ENCODE measurements at places on chromosomes 16 and 17.

DNA sequence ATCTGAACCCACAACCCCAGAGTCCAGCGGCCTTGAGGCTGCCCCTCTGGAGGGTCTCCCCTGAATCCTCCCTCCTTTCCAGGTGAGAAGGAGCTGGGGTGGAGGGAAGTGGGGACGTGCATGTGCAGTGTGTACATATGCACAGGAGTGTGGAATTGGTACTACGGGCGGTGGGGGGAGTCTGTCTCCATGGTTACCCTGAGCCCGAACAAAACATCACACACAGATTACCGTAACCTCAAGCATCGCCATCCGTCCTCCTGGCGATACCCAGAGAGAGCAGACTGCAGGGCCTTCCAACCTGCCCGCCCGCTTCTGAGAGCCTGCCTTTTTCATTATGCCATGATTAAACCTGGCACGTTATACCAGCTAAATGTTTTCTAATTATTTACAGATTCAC, 25.1 kb downstream of the GSG1L start:
- DNase-seq = no peak

GRCh38 chr16:31050280-31051030, 17.1 kb downstream of the STX4 start:
- DNase-seq = no peak

DNA sequence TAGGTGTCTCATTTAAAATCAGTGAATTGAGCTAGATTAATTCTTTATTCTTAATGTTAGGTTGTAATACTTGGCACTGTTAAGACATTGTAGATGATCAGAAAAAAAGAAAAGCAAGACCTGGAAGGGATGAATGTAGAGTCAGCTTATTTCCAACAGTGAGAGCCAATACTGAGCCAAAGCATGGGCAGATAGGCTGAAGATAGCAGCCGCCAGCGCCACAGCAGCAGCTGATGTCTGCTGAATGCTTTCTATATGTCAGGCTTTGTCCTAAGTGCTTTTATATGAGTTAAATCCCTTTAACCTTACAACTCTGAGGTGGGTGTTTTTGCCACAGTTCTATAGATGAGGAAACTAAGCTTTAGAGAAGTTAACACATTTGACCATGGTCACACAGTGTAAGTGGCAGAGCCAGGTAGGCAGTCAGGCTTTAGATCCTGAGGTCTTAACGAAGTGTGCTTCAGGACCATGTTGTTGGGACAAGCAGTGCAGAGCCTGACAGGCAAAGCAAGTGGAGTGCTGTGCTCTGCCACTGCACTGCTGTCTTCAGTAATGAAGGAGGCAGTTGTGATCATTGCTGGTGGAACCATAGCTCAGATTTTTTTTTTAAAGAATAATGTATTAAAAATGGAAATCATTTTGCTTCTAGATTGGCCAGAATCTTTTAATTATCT, 25.9 kb downstream of the TNRC6A start:
- DNase-seq = no peak

DNA sequence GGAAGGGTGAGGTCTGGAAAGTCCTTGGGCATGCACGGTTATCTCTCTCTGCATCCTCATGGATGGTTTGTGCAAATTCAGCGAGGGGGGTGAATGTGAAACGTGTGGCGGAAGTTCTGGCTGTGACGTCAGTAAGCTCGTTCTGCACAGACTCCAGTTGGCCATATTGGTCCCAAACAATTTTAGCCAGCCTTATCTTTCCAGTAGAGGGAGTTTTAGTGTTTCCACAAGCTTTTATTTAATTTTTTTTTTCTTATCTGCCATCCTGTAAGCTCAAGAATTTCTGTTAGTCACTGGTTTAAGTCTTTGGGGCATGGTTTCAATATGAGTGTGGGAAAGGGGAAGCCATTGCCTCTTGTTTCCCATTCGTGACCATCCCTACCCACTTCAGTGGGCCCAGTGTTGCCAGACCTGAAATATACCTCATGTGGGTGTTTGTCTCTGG, 39.0 kb downstream of the HLF start:
- peak; percentile 16 for DNase-seq

DNA sequence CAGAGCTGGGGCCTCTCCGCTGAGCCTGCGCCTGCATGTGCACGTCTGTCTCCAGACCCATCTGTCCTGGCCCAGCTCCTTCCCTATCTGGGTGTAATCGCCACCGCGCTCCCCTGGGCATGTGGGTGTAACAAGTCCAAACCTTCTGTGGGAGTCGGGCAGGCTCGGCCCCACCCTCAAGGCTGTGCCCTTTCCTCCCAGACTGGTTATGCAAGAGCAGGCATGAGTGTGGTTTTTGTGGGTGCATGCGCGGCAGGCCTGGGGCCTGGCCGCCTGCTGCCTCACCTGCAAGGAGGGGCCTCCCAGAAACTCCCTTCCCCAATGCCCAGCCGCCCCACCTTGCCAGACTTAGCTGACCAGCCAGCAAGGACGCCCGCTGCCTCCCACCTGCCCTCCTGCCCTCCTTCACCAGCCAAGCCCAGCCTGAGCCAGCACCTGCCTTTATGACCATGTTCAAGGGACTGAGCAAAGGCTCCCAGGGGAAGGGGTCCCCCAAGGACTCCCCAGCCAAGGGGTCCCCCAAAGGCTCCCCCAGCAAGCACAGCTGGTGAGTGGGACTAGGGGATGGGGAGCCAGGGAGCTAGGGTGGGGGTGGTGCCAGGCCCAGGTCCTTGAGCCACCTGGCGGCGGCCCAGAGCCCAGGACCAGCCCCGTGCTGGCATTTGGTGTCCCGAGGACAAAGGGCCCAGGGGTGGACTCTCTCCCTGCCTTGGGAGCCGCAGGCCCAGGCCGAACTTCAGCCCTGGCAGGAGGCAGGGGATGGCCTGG, at the start of gene EVPLL:
Gene EVPLL (plus strand): TSS at position 342 of the 768 bp plus-strand sequence. CDS start 3,160 bp downstream, outside the sequence.
- no peak for DNase-seq

GRCh38 chr16:84785843-84786581, 33.8 kb upstream of the CRISPLD2 start:
- no peak for DNase-seq

DNA sequence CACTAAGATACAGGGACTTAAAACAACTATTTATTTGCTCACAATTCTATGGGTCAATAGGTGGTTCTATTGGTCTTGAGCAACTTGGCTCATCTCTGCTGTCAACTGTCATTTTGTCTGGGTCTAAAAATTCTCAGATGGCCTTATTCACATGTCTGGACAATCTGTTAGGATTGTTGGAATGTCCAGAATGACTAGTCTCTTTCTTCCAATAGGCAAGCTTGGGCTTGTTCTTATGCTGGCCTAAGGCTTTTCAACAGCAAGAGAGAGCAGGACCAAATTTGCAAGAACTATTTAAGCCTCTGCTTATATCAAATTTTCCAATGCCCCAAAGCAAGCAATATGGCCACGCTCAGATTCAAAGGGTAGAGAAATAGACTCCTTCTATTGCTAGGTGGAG, 240.9 kb downstream of the KIF2B start:
- no peak for DNase-seq

DNA sequence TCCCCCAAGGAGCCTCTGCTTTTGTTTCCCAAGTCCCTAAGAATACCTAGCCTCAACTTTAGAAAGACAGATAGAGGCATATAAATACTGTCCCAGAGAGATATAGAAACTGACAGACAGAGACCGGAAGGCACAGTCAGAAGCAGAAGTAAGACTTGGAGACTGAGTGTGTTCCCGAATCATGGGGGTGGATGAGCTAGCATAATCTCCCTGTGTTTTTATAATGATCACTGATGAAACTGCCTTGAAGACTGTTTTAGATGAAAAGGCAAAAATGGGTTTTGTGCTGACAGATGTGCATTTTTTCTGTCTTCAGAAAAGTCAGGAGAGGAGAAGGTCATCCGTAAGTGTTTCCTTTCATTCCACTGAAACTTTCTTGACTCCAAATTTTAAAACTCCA, 8.3 kb upstream of the PSMD3 start:
- no peak for DNase-seq

DNA sequence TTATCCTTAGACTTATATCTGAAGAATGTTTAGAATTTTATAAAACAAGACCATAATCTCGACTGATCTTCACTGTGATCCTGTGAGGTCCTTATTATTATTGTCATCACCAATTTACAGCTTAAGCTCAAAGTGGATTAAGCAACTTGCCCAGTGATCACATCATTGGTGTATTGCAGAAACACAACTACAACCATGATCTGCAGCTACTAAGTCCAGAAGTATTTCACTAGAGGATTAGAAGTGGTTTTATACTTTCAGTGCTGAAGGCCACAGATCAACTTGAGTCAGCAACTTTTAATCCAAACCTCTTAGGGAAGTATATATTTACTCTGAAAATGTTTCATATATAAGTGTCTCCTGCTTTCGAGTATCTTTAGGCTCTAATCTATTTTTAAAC, 624.3 kb upstream of the SOX9 start:
- DNase-seq = no peak

GRCh38 chr16:69410219-69410990, 14.0 kb upstream of the CYB5B start:
- DNase-seq = no peak

GRCh38 chr17:41013181-41013580, 4.3 kb upstream of the KRTAP3-1 start:
- DNase-seq = no peak

DNA sequence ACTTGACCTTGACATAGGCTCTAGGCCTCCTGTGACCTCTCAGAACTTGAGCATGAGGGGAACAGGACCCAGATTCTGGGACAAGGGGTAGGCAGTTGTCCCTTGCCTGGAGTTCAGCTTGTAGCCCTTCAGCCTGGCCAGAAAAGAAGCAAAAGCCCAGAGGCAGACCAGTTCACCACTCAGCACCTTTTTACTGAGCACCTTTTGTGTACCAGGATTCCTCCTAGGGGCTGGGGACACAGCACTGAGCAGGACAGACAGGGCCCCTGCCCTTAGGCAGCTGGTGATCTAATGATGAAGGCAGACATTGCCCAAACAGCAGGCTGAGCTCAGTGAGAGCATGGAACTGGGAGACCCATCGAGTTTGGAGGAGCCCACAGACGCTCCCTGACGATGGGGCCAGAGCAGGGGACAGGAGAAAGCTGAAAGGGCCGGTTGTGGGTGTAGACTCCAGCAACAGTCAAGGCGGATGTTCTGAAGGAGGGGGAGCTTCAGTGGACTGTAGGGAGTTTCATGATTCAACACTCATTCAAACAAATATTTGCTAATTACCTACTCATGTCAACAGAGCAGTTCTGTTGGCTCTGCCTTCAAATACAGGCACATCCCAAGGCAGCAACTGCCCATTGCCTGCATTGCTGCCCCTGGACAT, 32.0 kb downstream of the SBK1 start:
- DNase-seq = no peak

GRCh38 chr16:74987027-74987681, 2.2 kb upstream of the WDR59 start:
- DNase-seq = no peak

GRCh38 chr16:69711115-69711740, 15.1 kb downstream of the NQO1 start:
- no peak for DNase-seq

GRCh38 chr16:20166531-20167235, 93.0 kb upstream of the GPR139 start:
- DNase-seq = no peak

DNA sequence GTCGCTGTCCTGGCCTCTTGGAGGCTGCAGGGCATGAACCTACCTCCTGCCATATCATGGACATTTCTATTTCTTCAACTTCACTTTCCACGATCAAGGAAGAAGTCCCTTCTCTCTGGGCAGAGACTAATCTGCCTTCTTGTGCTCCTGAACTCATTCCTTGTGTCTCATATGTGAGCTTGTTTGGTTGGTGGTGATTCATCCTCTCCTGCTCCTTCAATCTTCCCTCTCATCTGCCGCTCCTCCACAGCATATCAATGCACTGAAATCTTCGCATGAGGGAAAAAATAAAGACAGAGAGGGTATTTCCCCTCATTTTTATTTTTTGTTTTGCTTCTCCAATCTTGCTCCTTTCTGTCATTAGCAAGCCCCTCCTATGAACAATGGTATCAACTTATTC, 571.7 kb upstream of the GOT2 start:
- no peak for DNase-seq

GRCh38 chr17:73711184-73711583, 66.9 kb upstream of the SDK2 start:
- peak; percentile 40 for DNase-seq

- DNase-seq = no peak
These were observed 37.6 kb downstream of the ZNF750 start for GRCh38 chr17:82802075-82802780.

- DNase-seq = no peak
These were observed 16.6 kb downstream of the TBC1D16 start for GRCh38 chr17:80018917-80019651.

- peak; percentile 77 for DNase-seq
These were observed 18.6 kb upstream of the HAPSTR1 start for GRCh38 chr16:9072806-9073341.

- DNase-seq = no peak
These were observed 94.6 kb upstream of the SMIM36 start for GRCh38 chr17:55605705-55606487.

GRCh38 chr17:57572062-57572461, 173.0 kb downstream of the CCDC182 start:
- DNase-seq = no peak

- no peak for DNase-seq
These were observed 16.7 kb upstream of the SYT17 start for GRCh38 chr16:19151310-19151709.

DNA sequence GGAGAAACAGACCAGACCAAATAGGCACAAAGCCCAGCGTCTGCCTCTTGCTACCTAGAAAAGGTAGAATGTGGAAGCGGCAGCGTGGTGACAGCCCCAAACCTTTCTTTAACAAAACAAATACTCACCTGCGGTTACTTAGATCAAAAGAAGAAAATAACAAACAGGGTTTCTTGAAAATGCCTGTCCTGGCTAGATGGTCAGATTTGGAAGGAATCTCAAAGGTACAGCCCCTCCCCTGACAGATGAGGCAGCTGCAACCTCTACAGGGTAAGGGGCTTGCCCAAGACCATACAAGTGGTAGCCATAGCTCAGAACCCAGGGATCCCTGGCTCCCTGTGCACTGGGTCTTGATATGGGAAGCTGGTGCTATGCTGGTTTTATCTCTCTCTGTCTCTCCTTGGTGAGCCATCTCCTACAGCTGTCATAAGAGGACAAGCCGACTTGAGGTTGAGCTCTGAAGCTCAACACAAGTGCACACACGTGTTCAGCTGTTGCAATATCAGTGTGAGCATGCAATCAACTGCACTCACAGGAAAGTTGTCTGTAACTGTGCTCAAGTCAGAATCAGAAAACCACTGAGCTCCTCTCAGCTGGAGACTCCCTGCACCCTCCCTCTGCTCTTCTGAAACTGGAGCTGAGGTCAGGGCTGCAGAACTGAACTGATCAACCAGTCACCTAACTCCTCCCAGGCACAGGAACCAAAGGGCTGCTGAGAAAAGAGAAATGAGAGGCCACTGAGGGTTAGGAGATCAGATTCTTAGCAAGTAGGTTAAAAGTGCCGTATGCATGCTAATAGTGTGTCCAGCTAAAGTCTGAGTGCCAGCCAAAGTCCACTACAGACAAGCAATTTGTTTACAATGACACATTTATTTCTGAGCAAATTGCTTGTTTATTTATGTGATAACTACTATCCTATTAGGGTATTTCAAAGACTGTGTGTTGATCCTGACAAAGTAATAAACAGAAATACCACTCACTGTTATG, 6.1 kb upstream of the RNF157 start:
- peak; percentile 99 for DNase-seq

Measured in GM12865 (cell line).